ELF-1 (cell line): ENCODE measurements at places on chromosomes 11 and 22.
A peak's percentile ranks its signal among the peaks of the same experiment; 100 is the strongest.

GRCh38 chr22:42993651-42994275 is 21.2 kb downstream of the PACSIN2 start:
- DNase-seq: no peak

- DNase-seq: no peak
Observed at GRCh38 chr11:38582151-38582550, 1984.1 kb upstream of the RAG2 start.

DNA sequence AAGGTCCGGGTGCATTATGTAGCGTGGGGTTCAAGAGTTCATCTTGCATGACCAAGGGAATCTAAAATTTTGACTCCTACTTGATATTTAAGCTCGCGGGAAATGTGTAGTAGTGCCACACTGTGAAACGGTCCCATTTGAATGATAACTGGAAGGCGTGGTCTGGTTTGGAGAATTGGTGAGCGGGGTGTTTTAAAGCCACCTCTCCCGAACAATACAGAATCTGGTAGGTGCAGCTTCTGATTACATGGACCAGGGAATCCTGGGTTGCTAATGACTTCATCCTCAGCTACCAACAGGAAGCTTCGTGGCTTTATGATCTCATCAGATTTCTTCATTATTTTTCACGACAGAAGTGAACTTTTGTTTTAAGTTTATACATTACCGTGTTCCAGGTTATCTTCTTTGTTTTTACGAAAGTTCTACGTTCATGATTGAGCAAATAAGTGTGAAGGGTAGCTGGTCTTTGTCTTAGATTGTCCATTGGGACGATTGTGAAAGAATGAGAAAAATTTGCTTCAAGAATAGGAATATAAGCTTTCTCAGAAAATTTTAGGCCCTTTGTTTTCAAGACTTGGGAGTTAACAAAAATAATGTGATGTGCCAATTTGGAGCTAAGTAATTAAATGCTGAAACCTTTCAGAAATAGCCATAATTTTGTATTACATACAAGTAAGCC is 1.7 kb downstream of the QSER1 start:
- peak; percentile 78 for DNase-seq

DNA sequence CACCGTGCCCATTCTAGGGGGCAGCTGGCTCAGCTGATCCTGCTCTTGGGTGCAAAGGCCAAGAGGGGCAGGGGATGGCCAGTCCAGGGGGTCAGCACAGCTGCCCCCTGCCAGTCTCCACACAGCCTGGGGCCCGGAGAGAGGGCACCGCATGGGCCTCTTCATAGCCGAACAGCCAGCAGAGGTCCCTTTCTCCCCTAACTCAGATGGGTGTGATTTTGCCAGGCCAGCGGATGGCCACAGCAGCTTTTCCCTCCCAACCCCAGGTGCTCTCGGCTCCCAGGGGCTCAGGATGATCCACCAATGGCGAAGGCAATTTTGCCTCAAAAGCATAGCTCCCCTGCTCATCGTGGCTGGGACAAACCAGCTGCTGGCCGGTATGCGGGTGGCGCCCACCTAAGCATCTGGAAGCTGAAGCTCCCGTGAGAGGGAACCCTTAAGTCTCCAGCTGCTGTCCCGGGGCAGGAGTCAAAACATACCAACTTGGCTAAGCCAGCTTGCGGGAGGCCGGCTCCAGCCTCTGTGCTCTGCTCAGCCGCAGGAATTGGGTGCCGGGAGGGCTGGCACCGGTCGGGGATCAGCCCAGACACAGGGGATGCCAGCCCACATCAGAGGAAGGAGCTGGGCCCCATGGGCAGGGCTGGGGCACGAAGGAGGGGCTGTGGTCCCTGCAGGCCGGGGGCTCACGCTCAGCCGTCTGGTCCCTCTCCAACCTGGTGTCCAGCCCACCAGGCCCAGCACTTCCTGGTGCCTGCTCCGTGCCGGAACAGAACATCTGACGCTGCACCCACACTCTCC is 30.5 kb upstream of the GNB1L start:
- no peak for DNase-seq

GRCh38 chr22:32660292-32660691 is 141.2 kb upstream of the TIMP3 start:
- peak; percentile 84 for DNase-seq

GRCh38 chr11:126115127-126115495 is 52.4 kb upstream of the CDON start:
- DNase-seq: no peak

- peak; percentile 30 for DNase-seq
Observed at GRCh38 chr22:17627961-17628405, 566 bp downstream of the ATP6V1E1 start.

GRCh38 chr11:115202074-115202473 is 302.1 kb downstream of the CADM1 start:
- DNase-seq: no peak

- peak; percentile 26 for DNase-seq
Observed at GRCh38 chr11:124751741-124752470, at the start of gene VSIG2. Gene VSIG2, minus strand, starts transcription at chr11:124752255. Its CDS starts 118 bp downstream, at chr11:124752137.

DNA sequence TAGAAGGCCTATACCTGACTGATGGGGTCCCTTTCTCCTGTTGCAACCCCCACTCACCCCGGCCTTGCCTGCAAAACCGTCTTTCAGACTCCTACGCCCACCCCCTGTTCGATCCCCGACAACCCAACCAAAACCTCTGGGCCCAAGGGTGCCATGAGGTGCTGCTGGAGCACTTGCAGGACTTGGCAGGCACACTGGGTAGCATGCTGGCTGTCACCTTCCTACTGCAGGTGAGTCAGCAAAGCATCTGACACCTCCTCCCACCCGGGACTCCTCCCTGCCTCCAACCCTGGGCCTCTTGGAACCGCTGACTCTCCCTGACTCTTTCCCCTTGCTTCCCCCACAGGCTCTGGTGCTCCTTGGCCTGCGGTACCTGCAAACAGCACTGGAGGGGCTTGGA is 1.2 kb downstream of the ROM1 start:
- no peak for DNase-seq

- peak; percentile 6 for DNase-seq
Observed at GRCh38 chr11:109241988-109242536, 179.9 kb upstream of the C11orf87 start.

GRCh38 chr11:8839957-8840945 is 70.7 kb upstream of the AKIP1 start:
- DNase-seq: peak; percentile 72

- DNase-seq: no peak
Observed at GRCh38 chr11:121801394-121801748, 314.6 kb downstream of the BLID start.

DNA sequence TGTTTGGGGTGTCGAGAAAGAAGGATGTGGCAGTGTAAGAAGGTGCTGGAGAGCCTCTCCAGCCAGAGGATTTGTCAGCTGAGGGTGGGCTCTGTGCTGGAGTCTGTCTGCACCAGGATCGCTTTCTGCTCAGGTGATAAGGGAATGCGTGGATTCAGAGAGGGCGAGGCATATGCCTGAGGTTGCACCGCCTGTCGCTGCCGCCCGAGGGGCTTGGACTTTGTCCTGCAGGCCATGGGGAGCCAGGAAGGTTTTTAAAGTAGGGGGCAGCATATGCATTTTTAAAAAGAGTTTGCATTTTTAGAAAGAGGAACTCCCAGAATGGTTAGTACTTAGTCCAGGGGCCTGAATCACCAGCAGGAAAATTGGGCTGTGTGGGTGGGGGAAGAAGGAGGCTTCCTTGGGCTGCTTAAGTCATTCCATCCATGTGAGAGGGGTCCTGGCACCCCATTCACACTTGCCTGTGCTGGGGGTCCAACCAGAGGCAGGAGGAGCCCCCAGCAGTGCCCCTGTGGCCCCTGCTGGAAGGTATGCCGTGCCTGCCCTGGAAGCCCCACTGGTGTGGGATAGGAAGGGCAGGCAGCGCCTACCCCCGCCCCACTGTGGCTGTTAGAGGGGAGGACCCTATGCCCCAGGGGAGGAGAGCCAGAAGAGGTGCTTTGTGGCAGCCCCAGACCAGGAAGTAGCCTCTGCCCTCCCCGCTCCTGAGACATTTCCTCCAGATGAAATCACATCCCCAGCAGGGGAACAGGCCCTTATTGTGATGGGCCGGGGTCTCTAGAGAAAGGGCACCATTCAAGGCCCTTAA is 35.8 kb upstream of the MYRF start:
- no peak for DNase-seq

- DNase-seq: peak; percentile 58
Observed at GRCh38 chr11:60887556-60887955, 18.8 kb downstream of the PRPF19 start.

GRCh38 chr11:62753736-62754603 is at the start of gene ZBTB3:
Gene ZBTB3, minus strand, starts transcription at chr11:62754160. Its CDS starts 496 bp downstream, at chr11:62753664.
- peak; percentile 100 for DNase-seq

- no peak for DNase-seq
Observed at GRCh38 chr11:121931121-121931520, 184.9 kb downstream of the BLID start.

GRCh38 chr11:106305458-106305857 is 228.0 kb downstream of the AASDHPPT start:
- peak; percentile 44 for DNase-seq

DNA sequence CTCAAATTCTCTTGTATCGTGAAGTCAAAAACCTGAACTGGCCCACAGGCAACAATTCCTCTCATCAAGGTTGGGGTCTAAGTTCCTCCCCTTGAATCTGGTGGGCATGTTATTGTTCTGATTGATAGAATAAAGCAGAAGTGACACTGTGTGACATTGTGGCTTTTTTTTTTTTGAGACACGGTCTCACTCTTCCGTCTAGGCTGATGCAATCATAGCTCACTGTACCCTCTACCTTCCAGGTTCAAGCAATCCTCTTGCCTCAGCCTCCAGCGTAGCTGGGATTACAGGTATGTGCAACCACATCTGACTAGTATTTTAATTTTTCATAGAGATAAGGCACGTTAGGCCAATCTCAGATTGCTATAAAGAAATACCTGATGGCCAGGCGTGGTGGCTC is 8.9 kb upstream of the PELI3 start:
- no peak for DNase-seq

DNA sequence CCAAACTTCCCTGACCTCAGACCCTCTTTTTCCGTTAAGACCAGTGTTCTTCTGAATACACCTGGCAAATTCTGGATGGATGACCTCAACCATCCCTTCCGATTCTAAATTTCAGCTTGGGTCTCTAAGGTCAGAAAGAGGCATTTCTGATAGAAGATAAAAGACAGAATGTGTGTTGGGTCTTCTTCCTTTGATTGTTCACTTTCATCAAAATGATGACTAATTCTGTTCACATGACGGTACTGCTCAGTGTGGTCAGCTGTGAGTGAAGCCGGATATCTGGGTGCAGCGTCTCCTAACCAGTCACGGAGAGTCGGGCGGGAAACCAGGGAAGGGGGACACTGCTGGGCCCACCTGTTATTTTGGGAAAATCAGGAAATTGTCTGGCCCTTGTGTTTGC is 151.6 kb upstream of the NAV2 start:
- no peak for DNase-seq

GRCh38 chr11:1640076-1640946 is 10.7 kb downstream of the KRTAP5-5 start:
- peak; percentile 78 for DNase-seq

- no peak for DNase-seq
Observed at GRCh38 chr11:61111786-61112517, 9.7 kb downstream of the CD5 start.

DNA sequence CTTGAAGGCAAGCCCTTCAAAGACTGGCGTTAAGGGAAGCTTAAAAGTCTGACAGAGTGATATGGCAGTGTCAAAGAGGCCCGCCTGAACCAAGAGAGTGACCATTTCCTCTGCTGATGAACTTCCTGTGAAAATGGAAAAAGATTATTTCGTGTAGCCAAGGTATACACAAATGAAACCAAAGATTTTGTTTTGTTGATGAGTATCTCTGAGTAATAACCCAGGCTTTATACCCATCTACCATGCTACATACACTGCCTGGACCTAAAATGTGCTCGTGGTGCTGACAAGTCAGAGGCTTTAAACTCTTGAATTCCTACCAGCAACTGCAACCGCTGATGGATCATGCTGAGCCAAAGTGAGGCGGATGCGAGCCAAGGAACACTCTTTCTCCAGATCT is 21.0 kb upstream of the FNBP4 start:
- DNase-seq: no peak

GRCh38 chr11:107563702-107564101 is 1.8 kb downstream of the ALKBH8 start:
- peak; percentile 38 for DNase-seq

GRCh38 chr22:24526191-24526590 is 28.7 kb downstream of the GUCD1 start:
- DNase-seq: peak; percentile 18

GRCh38 chr11:46336563-46337180 is 10.6 kb upstream of the DGKZ start:
- no peak for DNase-seq

DNA sequence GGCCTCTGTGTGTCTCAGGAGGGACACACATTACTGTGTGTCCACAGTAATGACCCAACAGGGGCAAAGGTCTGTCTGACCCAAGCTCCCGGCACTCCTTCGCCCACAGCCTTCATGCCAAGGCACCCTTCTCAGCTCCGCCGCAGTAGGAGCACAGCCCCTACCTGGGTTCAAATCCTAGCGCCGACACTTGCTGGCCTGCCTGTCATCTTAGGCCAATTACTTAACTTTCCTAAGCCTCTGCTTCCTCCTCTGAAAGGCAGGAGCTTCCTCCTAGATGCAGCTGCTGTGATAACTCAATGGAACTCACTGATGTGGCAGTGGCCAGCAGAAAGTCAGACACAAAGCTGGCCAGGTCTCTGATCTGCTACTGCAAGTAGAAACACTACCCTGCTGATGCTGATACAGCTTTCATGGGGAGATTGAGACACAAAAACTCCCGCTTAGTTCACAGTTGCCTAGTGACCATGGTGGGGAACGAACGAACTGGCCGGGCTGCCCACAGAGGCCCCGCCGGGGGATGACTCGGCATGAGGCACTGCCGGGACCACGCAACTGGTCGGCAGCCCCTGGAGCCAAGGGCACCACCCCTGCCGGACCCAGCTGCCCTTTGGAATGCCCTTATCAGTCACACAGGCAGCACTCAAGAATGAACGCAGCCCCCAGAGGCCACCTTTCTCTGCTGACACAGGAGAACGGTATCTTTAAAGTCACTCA is 8.1 kb downstream of the EHD1 start:
- DNase-seq: peak; percentile 68

GRCh38 chr11:61564936-61565696 is 15.8 kb downstream of the SYT7 start:
- no peak for DNase-seq

GRCh38 chr11:104700609-104701008 is 197.7 kb downstream of the CASP12 start:
- no peak for DNase-seq

- no peak for DNase-seq
Observed at GRCh38 chr11:63775191-63775590, 6.6 kb upstream of the ZFTA start.

- DNase-seq: no peak
Observed at GRCh38 chr11:73173755-73174494, 31.8 kb upstream of the FCHSD2 start.

DNA sequence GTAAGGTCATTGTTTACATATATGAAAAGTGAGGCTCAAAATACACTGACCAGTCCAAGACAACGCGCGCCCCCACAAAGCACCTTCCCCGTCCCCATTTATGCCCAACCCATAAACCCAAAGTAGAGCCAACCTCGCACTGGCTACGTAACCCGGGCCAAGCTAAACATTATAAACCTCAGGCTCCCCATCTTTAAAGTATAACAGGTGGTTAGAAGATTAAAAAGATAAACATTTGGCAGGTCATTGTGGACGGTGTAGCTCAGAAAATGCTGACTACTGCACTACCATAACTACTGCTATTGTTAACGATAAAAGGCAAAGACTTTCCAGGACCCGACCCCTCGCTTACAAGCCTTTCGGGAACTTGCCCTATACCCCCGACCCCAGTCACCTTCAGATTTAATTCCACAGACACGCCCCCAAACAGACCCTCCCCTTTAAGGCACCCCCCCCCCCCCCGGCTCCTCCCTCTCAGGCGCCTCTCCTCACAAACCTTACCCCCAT is 470 bp downstream of the NUMA1 start:
- peak; percentile 16 for DNase-seq
